Stimulated activated CD4-positive, alpha-beta T cell treated with anti-CD3 and anti-CD28 coated beads, Interleukin-4, amount 100 ng/mL, for 1 hour (primary cell): ENCODE measurements at places on chromosomes 13 and 19.

DNA sequence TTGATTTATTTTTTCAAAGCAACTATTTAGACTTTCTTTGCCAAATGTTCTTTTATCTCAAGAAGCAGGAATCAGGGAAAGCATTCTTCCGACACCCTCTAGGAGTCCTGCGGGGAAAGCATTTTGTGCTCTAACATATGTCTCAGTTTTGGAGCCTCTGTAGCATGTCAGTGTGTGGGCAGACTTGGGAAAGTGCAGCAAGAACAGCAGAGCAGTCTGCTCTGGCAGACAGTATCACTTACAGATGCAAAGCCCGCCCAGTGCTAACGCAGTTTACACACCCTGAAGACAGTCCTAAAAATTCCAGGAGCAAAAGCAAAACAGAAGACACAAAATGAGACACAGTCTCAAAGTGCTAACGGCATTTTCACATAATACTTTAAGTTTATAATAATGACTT is 393.5 kb downstream of the KLF12 start:
- no peak for DNase-seq

GRCh38 chr13:27820524-27821482 is 28.5 kb downstream of the GSX1 start:
- no peak for DNase-seq

DNA sequence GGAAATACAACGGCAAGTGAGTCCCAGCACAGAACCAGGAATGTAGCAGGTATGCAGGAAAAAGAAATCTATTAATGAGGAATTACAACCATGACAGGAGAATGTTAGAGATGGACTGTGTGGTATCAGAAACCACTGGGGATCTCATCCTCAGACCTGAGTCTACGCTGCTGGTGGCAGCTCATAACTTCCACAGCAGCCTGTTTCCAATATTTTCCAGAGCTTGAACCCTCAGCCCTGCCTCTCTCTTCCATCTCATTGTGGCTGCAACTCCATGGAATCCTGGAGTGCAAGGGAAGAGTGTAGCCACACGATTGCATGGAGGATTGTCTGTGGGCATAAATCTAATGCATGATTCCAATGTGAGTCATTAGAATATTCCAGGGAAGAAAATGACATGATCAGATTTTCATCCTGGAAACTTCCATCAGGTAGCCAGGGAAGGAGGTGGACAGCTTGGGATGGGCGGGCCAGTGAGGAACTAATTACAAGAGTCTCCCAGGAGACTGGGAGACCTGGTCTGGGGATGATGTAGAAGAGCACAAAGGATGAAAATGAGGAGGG is 14.9 kb downstream of the PLA2G4C start:
- no peak for DNase-seq

DNA sequence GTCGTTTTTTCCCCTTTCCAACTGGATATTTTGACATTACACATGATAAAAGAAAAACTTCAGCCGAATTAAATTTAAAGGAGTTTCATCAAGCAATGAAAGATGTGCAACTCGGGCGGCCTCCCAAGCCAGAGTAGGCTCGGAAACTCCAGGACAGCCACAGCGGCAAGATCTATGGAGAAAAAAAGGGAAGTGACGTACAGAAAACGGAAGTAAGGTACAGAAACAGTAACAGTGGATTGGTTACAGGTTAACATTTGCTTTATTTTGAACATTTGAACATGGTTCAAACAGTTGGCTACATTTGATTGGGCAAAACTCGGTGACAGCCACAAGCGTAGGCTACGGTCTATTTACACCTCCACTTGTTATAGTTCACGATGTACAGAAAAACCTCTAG is 30.5 kb upstream of the FAM124A start:
- DNase-seq = no peak

DNA sequence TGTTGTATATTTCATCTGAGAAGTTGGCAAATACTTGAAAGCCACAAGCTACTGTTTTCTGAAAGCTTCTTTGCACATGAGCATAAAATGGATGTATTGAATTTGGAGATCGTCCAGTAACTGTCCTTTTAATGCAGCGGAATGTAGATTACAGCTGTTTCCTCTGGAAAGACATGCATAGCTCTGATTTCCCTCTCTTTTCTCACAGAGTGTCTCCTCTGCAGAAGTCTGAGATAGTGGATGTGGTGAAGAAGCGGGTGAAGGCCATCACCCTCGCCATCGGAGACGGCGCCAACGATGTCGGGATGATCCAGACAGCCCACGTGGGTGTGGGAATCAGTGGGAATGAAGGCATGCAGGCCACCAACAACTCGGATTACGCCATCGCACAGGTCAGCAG is 283.0 kb downstream of the SHISA2 start:
- no peak for DNase-seq

DNA sequence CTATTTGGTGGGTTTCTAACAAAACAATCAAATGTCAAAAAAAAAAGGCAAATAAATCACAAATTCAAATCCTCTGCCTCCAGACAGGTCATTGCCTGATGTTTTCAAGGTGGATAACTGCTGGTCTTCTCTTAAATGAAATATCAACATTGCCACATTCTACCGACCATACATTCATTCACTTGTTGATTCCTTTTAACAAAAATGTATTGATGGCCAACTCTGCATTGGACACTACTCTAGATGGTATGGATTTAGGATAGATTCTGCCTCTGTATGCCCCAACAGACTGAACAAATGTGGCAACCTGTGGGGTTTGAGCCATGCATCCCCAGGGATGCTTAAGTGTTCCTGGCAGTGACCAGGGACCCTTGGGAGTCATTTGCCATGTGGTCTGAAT is 87.6 kb upstream of the STK24 start:
- DNase-seq = no peak

GRCh38 chr19:48395499-48395898 is 2.0 kb downstream of the GRIN2D start:
- no peak for DNase-seq

DNA sequence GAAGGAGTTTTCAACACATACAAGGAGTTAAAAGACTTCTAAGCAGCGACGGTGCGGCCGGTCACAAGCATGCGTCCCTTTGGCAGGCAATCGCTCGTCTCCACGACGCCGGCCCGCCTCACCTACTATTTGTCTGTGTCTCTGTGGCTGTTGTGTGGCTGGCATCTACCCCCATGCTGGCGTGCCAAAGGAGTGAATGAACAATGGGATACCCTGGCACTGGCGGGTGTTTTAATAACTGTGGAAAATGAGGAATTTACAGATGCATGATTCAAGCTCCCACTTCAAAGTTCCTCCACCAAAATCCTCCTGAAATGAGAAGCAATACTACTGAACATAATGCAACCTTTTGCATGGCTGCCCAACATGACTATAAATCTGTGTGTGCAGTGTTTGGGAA is 176.6 kb downstream of the KLF5 start:
- no peak for DNase-seq

DNA sequence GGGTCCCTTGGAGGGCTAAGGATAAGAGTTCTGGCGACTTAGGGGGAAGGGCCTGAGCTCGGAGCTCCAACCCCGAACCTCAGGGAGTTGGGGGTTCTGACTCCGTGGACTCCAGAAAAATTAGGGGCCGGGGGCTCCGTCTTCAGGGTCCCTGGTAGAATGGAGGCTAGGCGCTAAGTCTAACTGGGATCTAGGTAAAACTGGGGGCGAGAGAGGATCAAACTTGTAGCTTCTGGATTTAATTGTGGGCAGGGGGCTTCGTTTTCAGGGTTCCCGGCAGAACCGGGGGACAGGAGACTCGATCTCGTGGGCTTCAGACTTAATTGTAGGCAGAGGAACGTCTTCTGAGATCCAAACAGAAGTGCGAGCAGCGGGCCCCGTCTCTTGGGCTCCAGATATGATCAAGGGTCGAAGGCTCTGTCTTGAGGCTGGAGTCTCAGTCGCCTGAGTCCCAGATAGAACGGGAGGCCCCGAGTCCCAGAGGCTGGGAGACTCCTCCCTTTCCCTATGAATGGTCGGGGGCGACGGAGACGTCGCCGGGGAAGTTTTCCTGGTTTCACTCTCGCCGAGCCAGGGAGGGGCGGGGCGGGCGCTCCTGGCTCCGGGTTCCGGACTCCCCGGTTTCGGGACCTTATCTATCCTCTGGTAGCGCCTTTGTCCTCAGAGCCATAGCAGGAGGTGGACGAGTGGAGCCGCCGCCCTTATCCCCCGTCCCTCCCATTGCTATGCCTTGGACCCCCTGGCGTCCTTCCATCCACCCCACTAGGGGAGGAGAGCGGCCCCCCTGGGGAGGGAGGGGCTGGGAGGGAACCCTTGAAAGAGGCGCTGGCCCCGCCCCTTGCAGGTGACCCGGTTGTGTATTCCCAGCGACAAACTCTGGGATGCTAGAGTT is 1.3 kb downstream of the NECTIN2 start:
- no peak for DNase-seq

DNA sequence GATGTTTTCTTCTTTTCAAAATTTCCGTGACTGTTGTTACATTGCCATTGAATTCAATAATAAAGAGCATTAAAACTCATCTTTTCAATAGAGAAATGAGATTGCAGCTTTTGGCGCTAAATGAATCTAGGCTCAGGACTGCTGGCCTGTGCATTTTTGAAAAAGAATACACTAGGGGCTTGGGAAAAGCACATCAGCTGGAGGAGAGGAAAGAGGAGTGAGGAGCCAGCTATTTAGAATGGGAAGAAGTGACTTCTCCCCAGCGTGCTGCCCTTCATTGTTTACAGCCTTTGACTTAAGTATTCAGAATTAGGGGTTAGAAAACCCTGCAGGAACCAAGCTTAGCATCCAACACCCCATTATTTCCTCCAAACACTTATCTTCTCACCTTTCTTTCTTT is 43.3 kb downstream of the TNFSF11 start:
- no peak for DNase-seq

- DNase-seq = no peak
These were observed 1332.5 kb downstream of the SLITRK5 start for GRCh38 chr13:89003656-89004055.

DNA sequence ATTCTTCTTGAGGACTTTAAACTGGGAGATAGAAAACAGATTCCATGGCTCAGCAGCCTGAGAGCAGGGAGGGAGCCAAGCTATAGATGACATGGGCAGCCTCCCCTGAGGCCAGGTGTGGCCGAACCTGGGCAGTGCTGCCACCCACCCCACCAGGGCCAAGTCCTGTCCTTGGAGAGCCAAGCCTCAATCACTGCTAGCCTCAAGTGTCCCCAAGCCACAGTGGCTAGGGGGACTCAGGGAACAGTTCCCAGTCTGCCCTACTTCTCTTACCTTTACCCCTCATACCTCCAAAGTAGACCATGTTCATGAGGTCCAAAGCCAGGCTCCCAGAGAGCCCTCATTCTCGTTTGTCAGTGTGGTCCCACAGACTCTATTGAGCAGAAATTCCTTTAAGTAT is 8.1 kb downstream of the N4BP2L1 start:
- DNase-seq = no peak

GRCh38 chr19:29963576-29963975 is 21.5 kb downstream of the URI1 start:
- no peak for DNase-seq

DNA sequence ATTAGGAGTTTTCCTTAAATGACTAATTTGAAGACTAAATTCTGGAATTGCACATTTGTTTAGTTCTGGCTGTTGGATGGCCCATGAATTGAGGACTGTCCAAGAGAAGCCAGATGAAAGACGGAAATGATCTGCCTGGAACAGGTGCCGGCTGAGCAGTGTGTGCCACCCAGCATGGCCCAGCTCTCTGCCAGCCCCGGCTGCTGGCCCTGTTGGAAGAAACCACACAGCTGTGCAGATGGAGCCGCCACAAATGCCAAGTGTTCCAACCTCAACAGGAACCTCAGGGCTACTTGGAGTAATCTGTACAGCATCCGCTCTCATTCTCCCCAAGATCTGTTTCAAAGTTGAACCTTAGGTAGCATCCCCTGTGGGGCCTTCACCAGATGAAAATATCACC is 67.0 kb upstream of the STARD13 start:
- DNase-seq = no peak

DNA sequence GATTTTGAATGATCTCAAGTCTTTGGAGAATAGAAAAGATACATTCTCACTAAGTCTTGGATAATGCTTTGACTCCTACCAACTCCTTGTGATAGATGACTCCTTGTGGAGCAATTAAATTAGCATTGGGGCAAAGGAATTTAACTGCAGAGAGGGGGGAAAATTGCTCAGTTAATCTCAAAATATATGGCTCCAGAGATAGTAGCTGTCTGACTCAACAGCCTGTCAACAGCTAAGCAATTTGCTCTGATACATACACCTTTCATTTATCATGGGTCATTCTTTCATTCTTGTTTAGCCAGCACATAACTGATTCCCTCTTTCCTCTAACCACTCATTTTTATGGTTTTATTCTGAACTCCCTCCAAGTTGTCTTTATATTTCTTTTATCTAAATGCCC is 225.6 kb upstream of the OBI1 start:
- no peak for DNase-seq

- no peak for DNase-seq
These were observed 203.8 kb downstream of the MZT1 start for GRCh38 chr13:72523593-72523992.

DNA sequence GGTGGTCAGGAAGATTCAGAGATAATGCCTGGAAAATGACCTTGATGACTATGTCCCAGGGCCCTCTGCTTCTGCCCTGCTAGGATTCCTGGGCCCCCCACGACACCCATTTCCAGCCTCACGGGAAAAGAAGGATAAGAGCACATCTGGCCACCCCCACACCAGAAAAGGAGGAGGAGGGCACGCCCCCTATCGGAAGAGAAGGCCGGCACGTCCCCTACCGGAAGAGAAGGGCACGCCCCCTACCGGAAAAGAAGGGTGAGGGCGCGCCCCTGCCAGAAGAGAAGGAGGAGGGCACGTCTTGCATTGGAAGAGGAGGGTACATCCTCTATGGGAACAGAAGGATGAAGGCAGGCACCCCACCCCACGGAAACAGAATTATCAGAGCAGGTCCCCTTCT is 84.3 kb downstream of the IER2 start:
- peak; percentile 63 for DNase-seq

DNA sequence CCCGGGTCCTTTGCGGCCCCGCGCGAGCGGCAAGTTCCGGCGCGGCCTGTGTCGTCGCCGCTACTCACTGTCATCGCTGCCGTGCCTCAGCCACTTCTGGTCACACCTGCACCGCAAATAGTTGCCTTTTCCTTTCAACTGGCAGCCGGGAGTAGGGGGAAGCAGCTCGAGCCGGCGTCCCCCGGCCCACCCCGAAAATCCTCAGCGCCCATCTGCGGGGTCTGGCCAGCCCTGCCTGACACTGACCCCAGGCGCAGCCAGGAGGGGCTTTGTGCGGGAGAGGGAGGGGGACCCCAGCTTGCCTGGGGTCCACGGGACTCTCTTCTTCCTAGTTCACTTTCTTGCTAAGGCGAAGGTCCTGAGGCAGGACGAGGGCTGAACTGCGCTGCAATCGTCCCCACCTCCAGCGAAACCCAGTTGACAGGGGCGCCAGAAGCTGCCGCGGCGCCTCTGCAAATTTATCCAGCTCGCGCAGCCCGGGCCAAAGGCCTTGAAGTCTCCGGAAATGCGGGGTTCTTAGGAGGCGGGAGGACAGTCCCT is 1.7 kb downstream of the PDX1 start:
- no peak for DNase-seq
